ENCODE measurements at places on chromosomes 7 and 10.

DNA sequence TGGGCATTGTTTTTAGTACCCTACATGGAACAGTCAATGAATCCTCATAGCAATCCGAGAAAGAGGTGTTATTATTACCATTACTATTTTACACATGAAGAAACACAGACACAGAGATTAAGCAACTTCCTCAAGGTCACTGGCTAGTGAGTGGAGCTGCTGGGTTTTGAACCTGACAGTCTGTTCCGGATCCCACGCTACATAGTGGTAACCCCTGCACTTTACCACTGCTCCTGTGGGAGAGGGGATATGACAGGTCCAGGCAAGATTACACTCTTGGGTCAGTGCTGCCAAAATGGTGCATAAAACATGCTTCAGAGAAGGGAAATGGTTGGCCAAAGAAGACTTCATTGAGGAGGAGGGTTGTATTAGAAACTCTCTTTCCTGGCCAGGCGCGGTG, 185.7 kb downstream of the XPNPEP1 start:
- DNase-seq = no peak

DNA sequence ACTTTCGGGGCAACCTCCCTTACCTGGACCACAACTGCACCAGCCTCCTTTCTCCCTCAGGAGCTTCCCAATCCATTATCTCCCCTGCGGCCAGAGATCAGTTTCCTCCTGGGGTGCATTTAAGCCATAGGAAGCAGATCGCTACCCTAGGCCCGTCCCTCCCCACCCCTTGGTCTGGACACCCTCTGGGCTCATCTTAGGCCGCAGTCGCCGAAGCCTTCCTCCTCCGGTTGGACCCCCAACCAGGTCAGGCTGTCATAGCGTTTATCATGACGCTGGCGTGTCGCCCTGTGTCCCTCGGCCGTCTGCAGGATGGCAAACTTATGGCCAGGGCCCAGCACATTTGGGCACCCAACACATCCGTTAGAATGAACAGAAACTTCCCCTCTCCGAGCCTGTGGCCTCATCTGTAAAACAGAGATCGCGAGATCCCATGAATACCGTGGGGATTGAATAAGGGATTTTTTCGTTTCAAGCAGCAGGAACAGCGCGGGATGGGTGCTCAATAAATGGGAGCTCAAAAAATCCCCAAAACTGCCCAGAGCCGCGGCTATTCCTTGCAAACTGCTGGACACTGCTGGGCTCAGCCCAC, 669 bp upstream of the AP5Z1 start:
- DNase-seq = no peak

DNA sequence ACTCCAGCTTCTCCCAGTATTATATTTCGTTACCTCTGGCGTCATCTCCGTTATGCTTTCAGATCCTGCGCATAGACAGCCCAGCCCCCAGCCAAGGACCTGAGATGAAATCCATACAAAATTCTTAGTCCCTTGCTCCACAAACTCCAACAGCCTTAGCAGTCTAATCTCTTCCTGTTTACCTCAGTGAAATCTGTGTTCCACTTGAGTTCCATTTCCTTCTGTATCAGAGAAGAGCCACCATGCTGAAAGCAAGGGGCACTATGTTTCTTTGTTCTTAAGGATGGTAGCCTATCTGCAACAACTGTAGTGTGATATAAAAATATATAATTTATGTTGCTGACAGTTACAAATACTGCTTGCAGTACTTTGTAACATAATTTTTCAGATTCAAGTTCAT, 59.8 kb downstream of the PTEN start:
- DNase-seq = no peak

DNA sequence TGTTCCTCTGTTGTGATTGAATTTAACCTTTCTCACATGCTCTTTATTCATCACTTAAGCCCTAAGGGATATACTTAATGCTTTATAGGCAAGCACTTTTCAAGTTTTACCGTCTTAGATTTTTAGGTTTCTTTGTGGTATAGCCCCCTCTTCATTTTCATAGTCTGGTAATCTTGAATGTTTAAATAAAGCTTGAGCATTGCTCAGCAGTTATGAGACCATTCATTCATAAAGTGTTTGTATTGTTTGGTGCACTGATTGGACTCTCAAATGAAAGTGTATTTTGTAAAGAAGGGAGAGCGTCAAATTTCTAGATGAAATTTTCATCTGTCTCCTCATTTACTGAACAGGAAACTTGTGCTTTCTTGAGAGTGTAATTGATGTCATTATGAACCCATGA, 25.2 kb downstream of the TASOR2 start:
- DNase-seq = no peak

DNA sequence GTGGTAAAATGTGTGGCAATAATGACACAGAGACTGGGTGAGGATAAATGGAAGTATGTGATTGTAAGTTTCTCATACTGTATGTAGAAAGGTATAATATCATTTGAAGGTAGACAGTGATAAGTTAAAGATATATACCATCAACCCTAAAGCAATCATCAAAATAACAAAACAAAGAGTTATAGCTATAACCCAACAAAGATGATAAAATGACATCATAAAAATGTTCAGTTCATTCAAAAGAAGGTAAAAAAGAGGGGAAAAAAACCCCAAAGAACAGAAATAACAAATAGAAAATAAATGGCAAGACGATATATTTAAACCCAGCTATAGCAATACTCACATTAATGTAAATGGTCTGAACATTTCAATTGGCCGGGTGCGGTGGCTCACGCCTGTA, 17.4 kb upstream of the TCF7L2 start:
- no peak for DNase-seq

DNA sequence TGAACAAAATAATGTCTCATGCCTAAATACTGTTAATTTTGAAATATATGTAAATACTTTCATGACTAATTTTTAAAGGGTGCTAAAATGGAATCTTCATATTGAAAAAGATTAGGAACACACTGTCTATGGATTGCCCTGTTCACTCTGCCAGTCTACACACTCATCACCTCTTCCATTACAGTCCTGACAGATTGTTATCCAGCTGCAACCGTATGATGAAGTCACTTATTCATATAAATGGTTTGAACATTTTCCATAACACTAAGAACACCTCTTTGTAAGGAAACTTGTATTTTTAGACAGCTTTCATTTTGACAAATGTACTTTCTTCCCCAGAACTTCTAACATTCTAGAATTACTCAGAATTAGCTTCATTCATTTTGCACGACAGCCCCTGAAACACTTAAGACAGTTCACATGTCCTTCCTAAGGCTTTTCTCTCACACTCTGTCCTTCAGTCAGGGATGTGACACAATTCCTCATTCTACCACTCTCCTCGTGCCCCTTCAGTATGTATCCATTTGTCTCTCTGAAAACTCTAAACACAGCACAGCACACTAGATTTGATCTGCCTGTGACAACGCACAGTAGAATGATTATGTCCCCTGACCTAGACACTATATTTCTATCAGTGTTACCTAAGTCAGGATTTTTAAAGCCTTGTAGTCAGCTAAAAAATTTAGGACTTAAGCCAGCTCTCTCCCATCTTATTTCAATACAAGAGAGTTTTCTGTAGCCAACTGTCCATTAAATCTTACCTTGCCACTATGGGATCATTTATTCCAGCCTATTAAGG, 71.9 kb downstream of the ORC5 start:
- DNase-seq = no peak

DNA sequence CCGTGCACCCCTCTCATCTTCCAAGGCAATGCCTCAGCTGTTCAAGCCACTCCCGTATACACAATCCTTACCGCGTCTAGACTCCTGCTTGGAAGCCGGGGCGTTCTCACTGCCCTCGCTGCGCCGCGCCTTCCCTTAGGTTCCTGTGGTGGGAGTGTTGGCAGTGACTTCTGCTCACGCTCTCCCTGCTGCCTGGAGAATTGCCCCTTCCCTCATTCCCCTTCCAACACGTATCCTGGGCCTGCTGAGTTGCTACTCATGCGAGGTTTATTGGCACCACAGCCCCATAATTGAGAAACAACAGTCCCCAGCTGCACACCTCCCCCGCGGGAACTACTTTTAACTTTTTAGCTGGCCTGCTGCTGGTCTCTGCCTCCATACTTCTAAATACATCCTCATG, 31.9 kb downstream of the RBM17 start:
- DNase-seq = no peak

- DNase-seq = no peak
These were observed 5.1 kb upstream of the WNT16 start for GRCh38 chr7:121323515-121324302.

DNA sequence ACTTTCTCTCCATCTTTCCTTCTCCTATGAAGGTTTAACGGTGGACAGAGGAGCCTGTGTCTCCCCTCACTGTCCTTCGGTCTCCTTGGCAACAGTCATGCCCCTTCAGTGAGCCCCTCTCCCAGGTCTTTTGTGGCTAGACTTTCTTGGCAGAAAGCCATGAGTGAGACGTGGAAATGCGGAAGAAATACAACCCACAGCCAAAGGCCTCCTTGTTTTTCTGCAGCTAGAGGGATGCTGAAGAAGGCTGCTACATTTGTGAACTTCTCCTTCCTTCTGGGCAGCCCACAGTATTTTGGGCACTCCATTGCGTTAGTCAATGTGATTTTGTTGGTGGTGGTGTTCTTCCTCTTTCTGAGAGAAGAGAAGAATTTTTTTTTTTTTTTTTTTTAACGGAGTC, 333.7 kb upstream of the PODXL start:
- no peak for DNase-seq

- DNase-seq = no peak
These were observed 87.9 kb downstream of the ZNF467 start for GRCh38 chr7:149685455-149685854.

- DNase-seq = no peak
These were observed 61.3 kb upstream of the CAV2 start for GRCh38 chr7:116438267-116438666.

DNA sequence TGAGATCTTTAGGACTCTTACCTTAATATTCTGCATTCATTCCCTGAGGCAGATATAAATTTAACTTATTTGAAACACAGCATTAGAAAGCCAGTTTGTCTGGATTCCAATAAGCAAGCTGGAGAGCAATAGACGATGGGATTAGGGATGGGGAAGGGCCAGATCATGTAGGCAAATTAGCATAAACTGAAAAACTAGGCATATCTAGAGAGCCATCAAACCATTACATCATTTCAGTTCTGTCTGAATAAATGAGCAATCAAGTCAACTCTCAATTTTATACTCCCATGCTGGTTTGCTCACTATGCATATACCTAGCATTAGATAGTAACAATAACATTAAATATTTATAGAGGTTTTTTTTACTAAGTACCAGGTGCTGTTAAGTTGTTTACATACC, 583.6 kb upstream of the LRRN3 start:
- no peak for DNase-seq

DNA sequence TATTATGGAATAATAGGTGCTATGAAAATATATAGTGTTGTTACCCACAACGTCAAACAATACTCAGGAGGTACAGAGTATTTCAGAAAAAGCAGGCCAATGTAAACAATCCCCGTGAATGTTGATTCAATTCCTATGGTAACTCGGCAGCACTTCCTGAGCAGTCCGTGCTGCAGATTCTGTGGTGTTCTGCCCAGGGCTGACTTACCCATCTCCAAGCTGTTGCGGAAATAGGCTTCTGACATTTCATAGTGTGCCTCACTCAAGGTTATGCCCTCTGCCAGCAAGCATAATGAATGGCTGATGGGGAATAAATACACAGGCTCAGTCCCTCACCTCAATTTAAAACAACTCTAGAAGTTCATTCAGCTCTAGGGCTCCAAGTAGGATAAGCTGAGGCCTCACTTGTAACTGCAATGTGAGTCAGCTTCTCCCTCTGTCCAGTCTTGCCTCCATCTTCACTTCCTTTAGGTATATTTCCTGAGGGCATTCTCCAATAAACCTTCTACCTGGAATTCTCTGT, 177.6 kb downstream of the GNAI1 start:
- no peak for DNase-seq

GRCh38 chr10:25753776-25754175, 180.3 kb upstream of the MYO3A start:
- no peak for DNase-seq

- DNase-seq = no peak
These were observed 7.6 kb downstream of the MMS19 start for GRCh38 chr10:97490592-97490991.

GRCh38 chr7:2309889-2310331, 4.3 kb downstream of the SNX8 start:
- no peak for DNase-seq

Measured in activated CD8-positive, alpha-beta memory T cell treated with anti-CD3 and anti-CD28 coated beads for 4 hours (primary cell).